GM04504 (cell line): ENCODE measurements at places on chromosomes 5 and 9.
A peak's percentile ranks its signal among the peaks of the same experiment; 100 is the strongest.

- DNase-seq: no peak
Measured at GRCh38 chr9:21761309-21761901, 41.0 kb upstream of the MTAP start.

- no peak for DNase-seq
Measured at GRCh38 chr9:79542735-79543620, 28.8 kb upstream of the TLE4 start.

DNA sequence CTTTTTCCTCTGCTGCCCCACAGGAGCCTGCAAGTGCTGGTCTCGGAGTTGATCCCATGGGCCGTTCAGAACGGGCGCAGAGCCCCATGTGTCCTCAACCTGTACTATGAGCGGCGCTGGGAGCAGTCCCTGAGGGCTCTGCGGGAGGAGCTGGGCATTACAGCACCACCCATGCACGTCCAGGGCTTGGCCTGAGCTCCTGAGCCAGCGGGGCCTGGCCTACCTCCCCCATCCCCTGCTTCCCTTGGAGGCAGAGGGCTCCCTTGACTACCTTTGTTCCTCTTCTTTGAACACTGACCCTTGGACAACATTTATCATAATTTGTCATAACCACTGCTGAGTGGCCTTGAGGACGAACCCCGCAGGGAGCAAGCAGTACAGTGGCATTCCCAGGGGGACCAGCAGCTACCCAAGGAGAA is 6.9 kb upstream of the SLC27A4 start:
- DNase-seq: no peak

DNA sequence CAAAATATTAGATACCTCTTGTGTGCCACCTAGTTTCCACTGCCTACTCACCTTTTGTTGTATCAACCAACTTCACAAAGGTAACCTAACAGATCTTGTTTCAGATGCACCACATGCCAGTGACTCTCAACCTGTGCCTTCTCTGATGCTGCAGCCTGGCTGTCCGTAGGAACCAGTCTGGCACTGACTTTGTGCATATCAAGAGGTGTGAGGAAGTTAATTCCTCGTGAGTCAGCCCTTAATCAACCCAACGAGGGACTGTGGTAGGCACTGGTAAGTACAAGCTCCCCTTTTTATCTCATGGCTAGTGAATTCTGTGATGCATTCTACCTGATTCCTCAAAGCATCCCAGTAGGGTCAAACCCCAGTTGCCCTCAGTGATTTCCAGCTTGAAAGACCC is 215.4 kb upstream of the CTNND2 start:
- DNase-seq: no peak

GRCh38 chr9:136882109-136882946 is 4.0 kb upstream of the TRAF2 start:
- DNase-seq: peak; percentile 56
